ENCODE measurements at places on chromosomes 3 and 15. TPM values are rescaled to one million over a fixed set of nuclear protein-coding genes. Genes with fewer than 3 reads are reported as not detected.
A peak's percentile ranks its signal among the peaks of the same experiment; 100 is the strongest.

The PRR20G gene
- total RNA-seq = not detected

The ST8SIA2 gene
- total RNA-seq = not detected

The DUOXA1 gene
- total RNA-seq = 0.46 TPM

The HTR3E gene
- total RNA-seq = not detected

- H3K27me3 ChIP-seq = no peaks in the 10 kb centered on the region
- H3K27ac ChIP-seq = no peak overlapping the region
- H3K4me1 ChIP-seq = peaks cover 14% of the 10 kb centered on the region
These were observed 303.6 kb downstream of the PLCL2 start for GRCh38 chr3:17188378-17188777.

DNA sequence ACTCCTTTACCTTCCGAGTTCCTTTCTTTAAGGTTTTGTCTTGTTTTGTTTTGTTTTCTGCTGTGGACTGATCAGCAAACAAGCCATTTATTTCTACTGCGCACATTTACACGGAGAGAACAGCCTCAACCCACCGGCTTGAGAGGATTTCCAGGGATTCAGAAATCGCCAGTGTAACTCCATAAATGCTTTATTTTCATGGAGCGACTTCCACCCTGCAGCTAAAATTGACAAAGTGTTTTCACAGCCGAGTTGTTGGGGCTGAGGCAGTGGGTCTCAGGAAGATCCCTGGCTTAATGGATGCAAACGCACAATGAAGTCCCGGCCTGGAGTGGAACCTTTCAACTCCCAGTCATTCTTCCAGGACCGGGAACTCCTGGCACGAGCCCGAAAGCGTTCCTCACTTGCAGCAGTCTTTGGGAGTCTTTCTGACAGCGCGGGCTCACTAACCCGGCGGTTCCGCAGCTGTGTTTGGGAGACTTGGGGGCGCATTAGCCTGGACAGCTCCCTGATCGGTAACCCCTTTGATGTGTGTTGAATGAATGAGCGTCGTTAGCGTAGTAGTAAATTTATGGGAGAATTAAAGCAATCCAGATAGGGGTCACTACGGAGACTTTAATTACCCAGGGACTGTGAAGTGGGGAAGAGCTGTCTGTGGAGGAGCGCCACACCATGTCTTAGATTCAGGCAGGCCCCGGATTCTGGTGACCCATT is 785 bp upstream of the MYRIP start:
- no peak overlapping the region for H3K27ac ChIP-seq
- no peaks in the 10 kb centered on the region for H3K36me3 ChIP-seq
- DNase-seq = no peak
- H3K4me1 ChIP-seq = peaks cover 19% of the 10 kb centered on the region
- H3K27me3 ChIP-seq = peaks cover 75% of the 10 kb centered on the region

- peaks cover 48% of the 10 kb centered on the region for H3K4me1 ChIP-seq
- DNase-seq = no peak
- peaks cover 4% of the 10 kb centered on the region for H3K27me3 ChIP-seq
These were observed 28.5 kb upstream of the APOD start for GRCh38 chr3:195612075-195612800.

- peak overlapping the region; percentile 92 for H3K4me3 ChIP-seq
- peaks cover 34% of the 10 kb centered on the region for H3K36me3 ChIP-seq
- H3K4me1 ChIP-seq = peaks cover 53% of the 10 kb centered on the region
- H3K27me3 ChIP-seq = no peaks in the 10 kb centered on the region
- DNase-seq = no peak
These were observed 795 bp downstream of the MCM2 start for GRCh38 chr3:127598841-127599570.

- H3K27me3 ChIP-seq = no peaks in the 10 kb centered on the region
- no peak overlapping the region for H3K4me3 ChIP-seq
- no peaks in the 10 kb centered on the region for H3K4me1 ChIP-seq
- H3K36me3 ChIP-seq = no peaks in the 10 kb centered on the region
These were observed 270.4 kb downstream of the ZBBX start for GRCh38 chr3:167109746-167110145.

DNA sequence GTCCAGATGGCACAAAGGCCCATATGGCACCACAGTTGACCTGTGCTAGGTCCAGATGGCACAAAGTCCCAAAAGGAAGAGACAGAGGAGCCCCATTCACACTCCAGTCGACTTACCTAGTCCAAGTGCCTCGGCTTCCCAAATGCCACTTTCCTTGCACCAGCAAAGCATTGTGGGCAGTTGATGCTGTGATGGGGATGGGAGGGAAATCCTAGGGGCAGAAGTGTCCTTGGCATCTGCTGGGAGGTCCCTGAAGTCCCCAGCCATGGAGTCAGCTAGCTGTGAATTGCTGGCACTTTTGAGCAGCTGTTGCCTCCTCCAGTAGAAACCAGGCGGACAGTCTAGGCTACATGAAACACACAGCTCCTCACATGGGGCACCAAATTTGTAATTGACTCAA is 60.3 kb upstream of the SIAH2 start:
- H3K4me1 ChIP-seq = no peaks in the 10 kb centered on the region
- no peaks in the 10 kb centered on the region for H3K27me3 ChIP-seq
- no peaks in the 10 kb centered on the region for H3K36me3 ChIP-seq
- H3K27ac ChIP-seq = no peak overlapping the region
- no peak overlapping the region for H3K4me3 ChIP-seq

DNA sequence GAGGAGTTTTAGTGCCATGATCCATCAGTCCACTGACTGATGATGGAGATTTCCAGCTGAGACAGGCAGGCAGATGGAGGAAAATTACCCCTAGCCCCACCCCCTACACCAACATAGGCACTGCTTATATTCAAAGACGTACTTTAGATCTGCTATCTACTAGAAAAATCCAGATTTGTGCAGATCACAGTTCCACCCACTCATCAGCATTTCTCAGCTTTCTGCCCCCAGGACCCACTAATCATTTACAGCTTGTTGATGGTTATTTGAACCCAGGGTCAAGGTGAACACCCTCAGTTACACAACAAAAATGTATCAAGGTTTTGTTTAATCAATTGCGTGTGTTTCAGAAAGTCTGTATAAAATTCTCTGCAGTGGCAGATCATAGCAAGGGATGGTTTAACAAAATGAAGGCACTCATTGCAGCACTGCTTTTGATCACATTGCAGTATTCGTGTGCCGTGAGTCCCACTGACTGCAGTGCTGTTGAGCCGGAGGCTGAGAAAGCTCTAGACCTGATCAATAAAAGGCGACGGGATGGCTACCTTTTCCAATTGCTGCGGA is at the start of gene HRG:
Gene HRG, plus strand, starts transcription at position 390 of the 564 bp plus-strand sequence. Its CDS starts 18 bp downstream, at position 408.
- no peak within 1 kb of the TSS for H3K4me3 ChIP-seq
- H3K27ac ChIP-seq = no peak within 1 kb of the TSS
- DNase-seq = no peak

GRCh38 chr15:62816342-62817069 is 226.0 kb upstream of the TPM1 start:
- no peak overlapping the region for H3K27ac ChIP-seq
- H3K4me1 ChIP-seq = no peaks in the 10 kb centered on the region
- no peak overlapping the region for H3K4me3 ChIP-seq
- H3K36me3 ChIP-seq = no peaks in the 10 kb centered on the region
- H3K27me3 ChIP-seq = no peaks in the 10 kb centered on the region

DNA sequence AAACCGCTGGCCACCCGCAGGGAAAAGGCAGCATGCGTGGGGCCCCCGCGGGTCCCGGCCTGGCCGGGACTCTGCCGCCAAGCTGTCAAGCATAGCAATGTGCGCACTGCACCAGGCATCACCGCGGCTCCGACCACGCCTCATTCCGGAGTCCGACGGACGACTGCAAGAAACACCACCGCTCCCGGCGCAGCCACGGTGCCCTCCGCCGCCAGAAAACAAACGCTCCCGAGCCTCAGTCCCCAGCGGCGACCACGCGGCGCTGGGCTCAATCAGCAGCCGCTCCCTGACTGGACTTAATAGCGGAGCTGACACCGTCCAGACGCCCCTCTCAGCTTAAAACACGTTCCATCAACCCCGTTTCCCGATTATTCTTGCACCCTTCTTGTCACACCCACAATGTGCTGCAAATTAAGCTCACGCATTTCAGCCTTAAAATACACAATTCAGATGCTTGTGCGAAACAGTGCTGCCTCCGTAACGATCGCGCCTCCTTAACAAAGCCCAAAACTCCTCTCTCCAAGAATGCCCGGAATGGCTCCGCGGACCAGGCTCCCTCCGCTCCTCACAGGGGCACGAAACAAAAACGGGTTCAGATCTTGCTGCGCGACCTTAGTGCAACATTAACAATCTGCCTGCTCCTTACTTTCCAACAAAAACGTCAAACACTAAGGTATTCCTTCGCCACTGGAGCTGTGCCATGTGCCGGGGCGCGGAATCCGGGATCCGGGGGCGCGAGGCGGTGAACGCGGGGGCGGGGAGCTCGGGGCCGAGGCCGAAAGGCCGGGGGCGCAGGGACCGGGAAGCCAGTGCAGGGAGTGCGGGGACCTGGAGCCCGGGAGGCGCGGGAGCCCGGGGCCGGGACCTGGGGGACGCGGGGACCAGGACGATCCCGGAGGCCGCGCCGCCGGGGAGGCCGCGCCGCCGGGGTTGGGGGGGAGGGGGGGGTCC is 655 bp downstream of the CYFIP1 start:
- H3K27ac ChIP-seq = no peak overlapping the region
- H3K4me3 ChIP-seq = peak overlapping the region; percentile 86
- H3K36me3 ChIP-seq = no peaks in the 10 kb centered on the region

GRCh38 chr15:62989366-62990055 is 53.0 kb upstream of the TPM1 start:
- DNase-seq = no peak
- no peaks in the 10 kb centered on the region for H3K36me3 ChIP-seq
- H3K4me3 ChIP-seq = no peak overlapping the region
- H3K4me1 ChIP-seq = no peaks in the 10 kb centered on the region

GRCh38 chr3:81554388-81554787 is 207.1 kb downstream of the GBE1 start:
- no peak overlapping the region for H3K4me3 ChIP-seq
- H3K36me3 ChIP-seq = peaks cover 10% of the 10 kb centered on the region
- no peak for DNase-seq
- no peaks in the 10 kb centered on the region for H3K27me3 ChIP-seq
- no peak overlapping the region for H3K27ac ChIP-seq
- no peaks in the 10 kb centered on the region for H3K4me1 ChIP-seq

GRCh38 chr3:49566312-49566711 is 12.0 kb downstream of the BSN start:
- no peak for DNase-seq
- H3K4me1 ChIP-seq = no peaks in the 10 kb centered on the region
- H3K27ac ChIP-seq = no peak overlapping the region

GRCh38 chr3:120659834-120660233 is 22.2 kb downstream of the HGD start:
- no peaks in the 10 kb centered on the region for H3K4me1 ChIP-seq
- peaks cover 8% of the 10 kb centered on the region for H3K27me3 ChIP-seq
- DNase-seq = no peak
- H3K27ac ChIP-seq = no peak overlapping the region
- no peak overlapping the region for H3K4me3 ChIP-seq

GRCh38 chr3:124143047-124143446 is 151.1 kb upstream of the ROPN1 start:
- no peaks in the 10 kb centered on the region for H3K36me3 ChIP-seq
- H3K27ac ChIP-seq = no peak overlapping the region
- H3K4me3 ChIP-seq = no peak overlapping the region
- no peak for DNase-seq
- no peaks in the 10 kb centered on the region for H3K27me3 ChIP-seq

- no peaks in the 10 kb centered on the region for H3K27me3 ChIP-seq
- H3K4me1 ChIP-seq = no peaks in the 10 kb centered on the region
- H3K36me3 ChIP-seq = no peaks in the 10 kb centered on the region
- DNase-seq = no peak
- no peak overlapping the region for H3K27ac ChIP-seq
These were observed 157.2 kb downstream of the DCLK3 start for GRCh38 chr3:36606871-36607765.

DNA sequence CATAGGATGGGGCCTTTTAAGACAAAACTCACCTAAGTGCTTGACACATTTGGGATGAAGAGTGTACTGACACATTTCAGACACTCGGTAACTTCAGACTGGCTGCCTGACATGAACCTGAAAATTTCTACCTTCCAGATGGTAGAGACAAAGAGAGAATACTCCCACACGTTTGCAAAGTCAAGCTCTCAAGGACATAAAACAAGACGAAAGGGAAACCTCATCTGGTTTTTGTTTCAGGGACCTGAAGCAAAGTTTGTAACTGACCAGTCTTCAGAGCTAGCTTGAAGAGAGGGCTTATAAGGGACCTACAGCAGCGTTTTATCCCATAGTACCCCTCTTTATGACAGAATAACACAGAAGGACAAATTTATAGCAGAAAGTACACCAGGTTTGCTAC is 41.9 kb downstream of the ZNF621 start:
- no peak for DNase-seq
- no peak overlapping the region for H3K27ac ChIP-seq
- no peaks in the 10 kb centered on the region for H3K27me3 ChIP-seq
- H3K4me1 ChIP-seq = no peaks in the 10 kb centered on the region
- no peak overlapping the region for H3K4me3 ChIP-seq

DNA sequence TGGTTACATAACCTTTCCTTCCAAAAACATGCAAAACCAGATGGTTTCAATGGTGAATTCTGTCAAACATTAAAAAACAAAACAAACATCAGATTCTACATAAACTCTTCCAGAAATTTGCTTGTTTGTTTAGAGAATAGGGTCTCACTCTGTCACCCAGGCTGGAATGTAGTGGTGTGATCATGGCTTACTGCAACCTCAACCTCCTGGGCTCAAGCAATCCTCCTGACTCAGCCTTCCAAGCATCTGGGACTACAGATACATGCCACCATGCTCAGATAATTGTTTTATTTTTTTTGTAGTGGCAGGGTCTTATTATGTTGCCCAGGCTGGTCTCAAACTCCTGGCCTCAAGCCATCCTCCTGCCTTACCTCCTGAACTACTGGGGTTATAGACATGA is 36.1 kb downstream of the FBXL2 start:
- H3K36me3 ChIP-seq = peaks cover 6% of the 10 kb centered on the region
- no peak overlapping the region for H3K4me3 ChIP-seq
- peaks cover 17% of the 10 kb centered on the region for H3K27me3 ChIP-seq
- no peak overlapping the region for H3K27ac ChIP-seq
- DNase-seq = no peak
- peaks cover 4% of the 10 kb centered on the region for H3K4me1 ChIP-seq

DNA sequence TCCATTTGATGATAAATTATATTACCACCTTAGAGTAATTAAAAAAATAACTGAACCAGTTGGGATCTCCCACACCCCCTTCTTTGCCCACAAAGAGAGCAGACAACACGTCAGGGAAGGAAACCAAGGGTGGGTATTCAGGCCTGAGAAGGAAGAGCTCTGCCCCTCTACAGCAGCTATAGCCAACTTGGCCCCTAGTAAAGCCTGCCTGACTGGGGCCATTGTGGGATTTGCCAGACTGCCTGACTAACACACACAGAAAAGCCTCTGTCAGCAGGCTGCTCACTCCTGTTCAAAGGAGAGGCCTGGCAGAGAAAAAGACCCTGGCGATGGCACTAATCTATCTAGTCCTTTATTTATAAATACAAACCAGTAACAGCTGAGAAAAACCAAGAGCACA is 41.4 kb downstream of the ATP8B4 start:
- no peak overlapping the region for H3K27ac ChIP-seq
- no peaks in the 10 kb centered on the region for H3K36me3 ChIP-seq
- H3K27me3 ChIP-seq = peaks cover 7% of the 10 kb centered on the region

All from activated T-cell treated with anti-CD3 and anti-CD28 coated beads, Interleukin-2, amount 50 U/mL, for 72 hours (primary cell).